ENCODE measurements at places on chromosomes 4 and X.

DNA sequence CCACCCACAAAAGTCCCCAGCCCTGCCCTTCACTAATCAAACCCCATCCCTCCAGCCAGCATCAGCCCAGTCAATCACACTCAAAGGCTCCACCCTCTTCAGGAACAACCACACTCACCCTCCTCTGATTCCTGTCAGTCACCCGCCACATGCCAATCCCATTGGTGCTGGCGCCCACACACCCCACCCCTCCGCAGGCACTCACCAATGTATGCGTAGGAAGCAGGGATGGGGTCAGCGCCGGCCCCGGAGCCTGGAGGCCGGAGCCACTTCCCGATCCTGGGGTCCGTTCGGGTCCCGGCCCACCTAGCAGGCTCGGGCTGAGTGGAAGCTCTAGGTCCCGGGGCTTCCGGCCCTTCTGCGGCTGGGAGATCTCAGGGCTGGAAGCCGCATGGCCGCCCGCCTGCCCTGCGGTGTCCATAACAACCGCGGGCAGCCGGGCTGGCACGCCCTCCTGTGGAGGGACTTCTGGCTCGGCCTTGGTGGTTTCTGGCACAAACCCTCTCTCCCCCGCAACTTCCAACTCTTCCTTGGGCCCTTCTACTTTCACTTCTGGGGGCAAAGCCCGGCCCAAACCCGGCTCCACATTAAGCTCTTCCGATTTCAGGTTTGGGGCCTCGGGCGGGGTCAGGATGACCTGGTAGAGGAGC is 7.9 kb upstream of the CFP start:
- no peak for DNase-seq

DNA sequence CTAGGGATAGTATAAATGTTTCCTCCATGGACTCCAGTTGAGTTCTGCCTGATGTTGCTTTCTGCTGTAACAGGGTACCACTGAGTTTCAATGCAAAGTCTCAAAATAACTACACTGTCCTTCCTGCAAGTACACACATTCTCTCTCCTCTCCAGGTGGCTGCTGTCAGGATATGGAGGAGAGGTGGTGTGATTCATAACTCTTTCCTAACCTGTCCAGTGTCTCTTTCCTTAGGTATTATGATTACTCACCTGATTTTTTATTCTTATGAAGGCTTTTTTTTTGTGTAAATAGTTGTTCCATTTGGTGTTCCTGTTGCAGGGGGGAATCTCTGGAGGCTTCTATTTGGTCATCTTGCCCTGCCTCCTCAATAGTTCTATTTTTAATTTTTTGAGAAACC is 39.8 kb upstream of the POF1B start:
- DNase-seq = no peak

GRCh38 chrX:40055495-40055894 is 42.3 kb downstream of the BCOR start:
- DNase-seq = no peak

- no peak for DNase-seq
Measured at GRCh38 chr4:47817275-47817674, 20.6 kb downstream of the CORIN start.

GRCh38 chr4:17657849-17658248 is 43.4 kb downstream of the MED28 start:
- DNase-seq = no peak

All from HS-5 (cell line).